ENCODE measurements at places on chromosomes 7 and 10.
A peak's percentile ranks its signal among the peaks of the same experiment; 100 is the strongest.

GRCh38 chr10:42997849-42998165 lies 79.1 kb upstream of the RET start:
- DNase-seq, result no peak

GRCh38 chr10:68560186-68560942 lies at the start of gene TET1:
TSS of gene TET1 (plus strand) at chr10:68560337. CDS start at chr10:68572339, 12,002 bp downstream.
- no peak for DNase-seq

DNA sequence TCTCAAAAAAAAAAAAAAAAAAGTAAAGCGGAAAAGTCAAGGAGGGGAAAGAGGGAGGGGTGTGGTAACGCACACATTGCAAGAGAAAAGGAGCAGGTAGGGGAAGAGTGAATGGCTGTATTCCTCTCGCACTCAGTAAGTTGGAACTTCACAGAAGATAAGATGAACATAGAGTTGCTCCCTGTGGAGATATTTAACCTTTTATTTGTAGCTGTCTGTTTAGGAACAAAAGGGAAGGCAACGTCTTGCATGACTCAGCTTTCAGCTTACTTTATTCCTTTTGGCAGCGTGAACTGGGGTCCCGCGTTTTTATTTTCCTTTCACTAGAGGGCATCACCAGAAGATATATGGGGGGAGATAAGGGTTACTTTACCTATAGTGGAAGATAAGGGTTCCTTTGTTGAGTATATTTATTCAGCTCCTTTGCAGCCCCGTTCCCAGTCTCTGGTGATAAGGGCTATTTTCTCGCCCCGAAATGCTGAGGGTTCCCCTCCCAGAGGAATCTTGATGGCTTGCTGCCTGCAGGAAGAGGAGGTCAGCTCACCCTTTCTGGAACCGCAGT lies 78.5 kb downstream of the APBB1IP start:
- no peak for DNase-seq

DNA sequence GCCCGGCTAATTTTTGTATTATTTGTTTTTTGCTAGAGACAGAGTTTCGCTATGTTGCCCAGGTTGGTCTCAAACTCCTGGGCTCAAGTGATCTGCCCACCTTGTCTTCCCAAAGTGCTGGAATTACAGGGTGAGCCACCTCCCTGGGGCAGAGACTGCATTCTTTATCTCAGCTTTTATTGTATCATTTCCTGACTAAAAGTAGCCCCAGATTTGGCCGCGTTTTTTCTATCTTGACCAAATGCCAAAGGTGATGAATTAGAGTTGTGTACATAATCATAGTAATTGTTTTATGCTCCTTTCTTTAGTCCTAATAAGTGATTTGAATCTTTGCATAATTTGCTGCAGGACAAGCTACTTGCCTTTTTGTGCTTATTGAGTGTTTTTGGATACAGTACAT lies 3.1 kb upstream of the SMNDC1 start:
- DNase-seq, result no peak

- no peak for DNase-seq
Observed at GRCh38 chr7:68488341-68489060, 1109.8 kb upstream of the AUTS2 start.

DNA sequence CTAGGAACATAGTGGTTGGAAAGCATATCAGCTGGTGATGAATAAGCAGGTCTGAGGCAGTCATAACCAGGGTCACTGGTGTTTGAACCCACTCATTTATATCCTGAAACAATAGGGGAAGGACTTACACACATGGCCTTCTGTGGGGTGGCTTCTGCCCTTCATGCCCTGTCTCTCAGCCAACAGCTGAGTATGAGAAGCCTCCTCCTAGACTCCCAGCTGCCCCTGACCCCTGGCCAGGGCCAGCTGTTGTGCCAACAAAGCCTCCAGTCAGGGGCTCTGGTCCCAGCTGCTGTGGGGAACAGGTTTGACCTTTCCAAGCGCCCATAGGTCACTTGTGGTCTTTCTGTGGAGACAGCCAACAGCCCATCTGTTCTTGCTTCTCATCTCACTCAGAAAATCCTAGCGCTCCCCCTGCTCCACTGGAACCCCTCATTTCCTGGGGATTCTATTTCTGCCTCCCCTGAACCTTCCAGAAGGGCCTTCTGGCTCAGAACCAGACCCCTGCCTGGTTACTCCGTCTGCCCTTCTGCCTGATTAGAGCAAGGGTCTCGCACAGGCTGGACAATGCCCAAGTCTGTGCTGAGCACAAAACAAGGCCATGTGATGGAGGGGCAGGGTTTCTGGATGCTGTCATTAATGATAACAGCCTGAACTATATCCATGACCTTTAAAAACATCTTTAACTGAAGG lies 9.7 kb upstream of the PURB start:
- no peak for DNase-seq

GRCh38 chr10:45534572-45534971 lies 138.0 kb downstream of the ZFAND4 start:
- DNase-seq, result no peak

GRCh38 chr7:20260223-20260622 lies 43.0 kb upstream of the MACC1 start:
- DNase-seq, result peak; percentile 45
